ENCODE measurements at places on chromosomes 6 and 20.

GRCh38 chr6:64121011-64121565, 485.5 kb downstream of the PHF3 start:
- no peak for DNase-seq

DNA sequence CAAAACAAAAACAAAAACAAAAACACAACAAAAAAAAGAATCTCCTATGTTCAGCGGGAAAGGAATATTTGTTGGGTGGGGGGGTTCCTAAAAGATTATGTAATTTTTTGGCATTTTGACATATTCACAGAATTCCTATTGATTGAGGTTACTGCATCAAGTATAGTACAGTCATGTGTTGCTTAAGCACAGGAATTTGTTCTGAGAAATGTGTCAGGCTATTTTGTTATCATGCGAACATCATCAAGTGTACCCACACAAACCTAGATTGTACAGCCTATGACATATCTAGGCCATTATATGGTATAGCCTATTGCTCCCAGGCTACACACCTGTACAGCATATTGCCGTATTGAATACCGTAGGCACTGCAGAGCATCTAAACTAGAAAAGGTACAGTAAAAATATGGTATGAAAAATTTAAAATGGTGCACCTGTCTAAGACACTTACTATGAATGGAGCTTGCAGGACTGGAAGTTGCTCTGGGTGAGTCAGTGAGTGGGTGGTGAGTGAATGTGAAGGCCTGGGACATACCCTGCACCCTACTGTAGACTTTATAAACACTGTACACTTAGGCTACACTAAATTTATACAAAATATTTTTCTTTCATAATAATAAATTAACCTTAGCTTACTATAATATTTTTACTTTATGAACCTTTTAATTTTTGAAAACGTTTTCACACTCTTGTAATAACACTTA, 110.6 kb downstream of the CDKAL1 start:
- DNase-seq = no peak

DNA sequence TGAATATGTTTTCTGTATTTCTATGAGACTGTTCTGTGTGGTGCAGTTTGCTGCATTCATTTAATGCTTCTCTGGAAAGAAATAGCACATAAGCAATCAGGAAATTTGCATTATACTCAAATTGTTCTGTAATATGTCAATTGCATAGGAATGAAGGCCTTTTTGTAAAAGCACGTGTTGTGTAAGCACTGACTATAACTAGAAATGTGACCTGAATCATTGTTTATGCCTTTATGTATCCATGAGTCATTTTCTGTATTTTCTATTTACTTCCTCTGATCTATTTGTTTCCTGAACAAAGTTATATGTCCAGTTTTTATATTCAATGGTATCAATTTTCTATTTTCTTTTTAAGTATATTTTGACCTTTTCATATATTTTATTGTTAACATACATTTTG, 1455.3 kb downstream of the GRIK2 start:
- no peak for DNase-seq

- no peak for DNase-seq
These were observed 216.0 kb downstream of the HIVEP2 start for GRCh38 chr6:142728910-142729481.

GRCh38 chr6:106539936-106540335, 89.4 kb downstream of the RTN4IP1 start:
- DNase-seq = no peak

GRCh38 chr6:140101367-140101766, 726.9 kb upstream of the CITED2 start:
- DNase-seq = no peak

DNA sequence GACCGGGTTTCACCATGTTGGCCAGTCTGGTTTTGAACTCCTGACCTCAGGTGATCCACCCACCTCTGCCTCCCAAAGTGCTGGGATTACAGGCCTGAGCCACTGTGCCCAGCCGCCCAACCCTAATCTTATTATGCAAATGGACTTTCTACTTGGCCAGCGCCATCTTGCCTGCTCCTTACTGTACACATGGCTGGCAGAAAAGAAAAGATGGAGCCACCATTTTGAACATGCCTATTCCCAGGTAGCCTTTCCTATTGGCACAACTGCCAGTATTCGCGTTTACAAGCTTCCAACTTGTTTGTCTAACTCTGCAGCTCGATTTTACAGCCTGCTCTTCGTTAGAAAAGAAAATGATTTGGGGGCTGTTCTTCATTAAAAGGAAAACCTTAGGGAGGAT, 84.3 kb downstream of the WDR27 start:
- DNase-seq = no peak

GRCh38 chr6:132961122-132961521, 146.8 kb downstream of the RPS12 start:
- DNase-seq = no peak

- DNase-seq = no peak
These were observed 95.6 kb downstream of the KIF16B start for GRCh38 chr20:16477632-16478031.

DNA sequence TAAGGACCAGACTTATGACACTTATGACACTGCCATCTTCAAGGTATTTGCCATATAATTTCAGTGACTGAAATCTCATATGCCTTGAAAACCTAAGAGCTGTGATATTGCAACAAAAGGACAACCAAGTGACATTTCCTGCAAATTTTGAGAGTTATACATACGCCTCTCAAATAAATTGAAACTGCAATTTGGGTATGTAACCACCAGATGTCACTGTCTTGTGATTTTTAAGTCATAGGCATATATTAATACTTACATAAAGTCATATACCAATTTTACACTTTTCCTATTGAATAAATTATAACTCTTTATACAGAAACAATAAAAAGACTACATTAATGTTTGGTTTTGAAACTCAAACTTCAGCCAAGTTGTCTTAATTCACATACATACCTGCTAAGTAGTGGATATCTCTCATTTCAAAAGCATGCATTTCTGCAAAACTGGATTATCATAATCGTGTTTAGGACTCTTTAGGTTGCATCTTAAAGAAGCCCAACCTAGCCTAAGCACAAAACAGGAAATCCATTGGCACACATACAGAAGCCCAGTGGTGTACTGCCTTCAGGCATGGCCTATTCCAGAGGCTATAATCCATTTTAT, 180.2 kb downstream of the PACRG start:
- no peak for DNase-seq

DNA sequence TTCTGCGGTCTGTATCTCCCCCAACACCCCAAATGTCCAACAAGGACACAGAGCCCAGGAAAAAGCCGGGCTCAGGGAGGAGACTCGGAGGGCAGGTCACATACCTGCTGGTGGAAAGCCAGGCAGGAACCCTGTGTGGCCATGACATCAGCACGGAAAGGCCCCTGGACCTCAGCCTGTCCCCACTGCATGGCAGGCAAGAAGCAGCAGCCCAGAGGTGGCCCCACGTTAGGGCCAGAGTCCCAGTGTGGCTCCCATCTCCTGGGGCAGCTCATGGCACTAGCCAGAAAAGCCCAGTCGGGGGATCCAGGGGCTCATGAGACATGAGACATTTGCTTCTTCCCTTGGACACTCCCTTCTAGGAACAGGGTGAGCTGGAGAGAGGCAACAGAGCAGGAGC, 258.7 kb downstream of the DLL1 start:
- DNase-seq = no peak

GRCh38 chr6:170088582-170088955, 202.3 kb downstream of the DLL1 start:
- DNase-seq = no peak

GRCh38 chr20:24917797-24918578, 31.1 kb upstream of the CST7 start:
- DNase-seq = peak; percentile 4

GRCh38 chr6:119938752-119939151, 589.2 kb upstream of the MAN1A1 start:
- no peak for DNase-seq

DNA sequence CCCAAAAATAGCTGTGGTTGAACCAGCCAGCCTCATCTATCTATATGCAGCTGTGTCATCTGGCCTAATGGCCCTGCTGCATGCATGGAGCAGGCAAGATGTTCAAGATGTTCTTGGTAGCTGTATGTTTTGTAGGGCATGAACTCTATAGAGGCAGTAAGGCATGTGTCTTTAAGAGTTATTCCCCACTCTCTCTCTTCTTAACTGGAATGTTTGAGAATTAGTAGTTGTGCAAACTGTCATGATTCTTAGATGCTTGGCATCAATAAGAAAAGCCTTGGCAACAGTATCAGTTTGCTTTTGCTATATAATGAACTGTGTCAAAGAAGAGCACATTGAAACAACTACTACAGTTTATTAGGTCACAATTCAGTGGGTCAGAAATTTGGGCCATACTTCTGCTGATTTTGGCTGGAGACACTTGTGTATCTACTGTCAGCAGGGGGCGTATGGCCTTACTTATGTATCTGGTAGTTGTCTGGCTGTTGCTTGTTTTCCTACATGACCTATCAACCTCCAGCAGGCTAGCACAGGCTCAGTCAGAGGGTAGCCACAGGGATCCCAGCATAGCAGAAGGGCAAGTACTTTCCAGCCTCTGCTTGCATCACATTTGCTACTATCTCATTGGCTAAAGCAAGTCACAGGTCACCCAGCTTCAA, 56.1 kb upstream of the LAMP5 start:
- DNase-seq = no peak

DNA sequence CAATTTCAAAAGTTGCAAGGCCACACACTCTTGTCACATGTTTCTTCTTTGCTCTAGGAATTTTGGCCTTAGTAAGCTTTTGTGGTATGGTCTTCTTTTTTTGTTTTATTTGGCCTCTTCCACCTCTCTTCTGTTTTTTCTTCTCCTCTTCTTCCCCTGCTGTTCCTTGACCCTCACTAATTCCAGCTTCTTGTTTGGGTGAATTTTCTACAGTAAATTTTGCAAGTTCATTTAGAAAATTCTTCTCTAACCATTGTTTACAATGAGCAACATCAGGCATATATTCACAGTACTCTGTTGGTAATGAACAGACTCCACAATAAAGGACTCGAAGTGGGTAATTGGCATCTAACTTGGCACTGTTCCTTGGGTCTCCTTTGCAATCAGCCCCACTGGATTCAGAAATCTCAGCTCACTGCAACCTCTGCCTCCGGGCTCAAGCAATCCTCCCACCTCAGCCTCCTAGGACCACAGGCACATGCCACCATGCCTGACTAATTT, 5.0 kb downstream of the ASIP start:
- DNase-seq = no peak

- DNase-seq = no peak
These were observed 309.2 kb upstream of the SPTLC3 start for GRCh38 chr20:12699374-12700228.

DNA sequence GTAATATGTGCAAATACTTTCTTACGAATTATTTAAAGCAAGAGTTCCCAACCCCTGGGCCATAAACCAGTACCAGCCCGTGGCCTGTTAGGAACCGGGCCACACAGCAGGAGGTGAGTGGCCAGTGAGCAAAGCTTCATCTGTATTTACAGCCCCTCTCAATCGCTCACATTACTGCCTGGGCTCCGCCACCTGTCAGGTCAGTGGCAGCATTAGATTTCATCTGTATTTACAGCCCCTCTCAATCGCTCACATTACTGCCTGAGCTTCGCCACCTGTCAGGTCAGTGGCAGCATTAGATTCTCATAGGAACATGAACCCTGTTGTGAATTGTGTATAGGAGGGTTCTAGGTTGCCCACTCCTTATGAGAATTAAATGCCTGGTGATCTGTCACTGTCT, 142.0 kb downstream of the RNASET2 start:
- DNase-seq = no peak

- no peak for DNase-seq
These were observed 384.0 kb upstream of the SASH1 start for GRCh38 chr6:147958683-147959082.

DNA sequence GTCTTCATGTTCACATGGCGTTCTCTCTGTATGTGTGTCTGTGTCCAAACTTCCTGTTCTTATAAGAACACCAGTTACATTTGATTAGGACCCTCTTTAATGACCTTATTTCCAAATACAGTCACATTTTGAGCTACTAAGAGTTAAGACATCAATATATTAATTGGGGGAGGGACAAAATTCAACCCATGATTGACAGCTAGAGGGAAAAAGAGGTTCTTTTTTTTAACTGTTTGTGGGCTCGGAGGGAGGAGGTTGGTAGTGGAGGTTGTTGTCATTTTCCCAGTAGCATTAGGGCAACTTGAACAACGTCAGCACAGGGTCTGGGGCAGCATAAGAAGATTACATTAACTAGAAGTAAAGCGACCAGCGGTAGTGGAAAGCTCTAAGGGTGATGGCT, 2.3 kb upstream of the GMDS start:
- no peak for DNase-seq

GRCh38 chr20:39480276-39481043, 518.3 kb downstream of the DHX35 start:
- DNase-seq = no peak

- DNase-seq = no peak
These were observed 37.5 kb downstream of the LAMA4 start for GRCh38 chr6:112216662-112217551.

- no peak for DNase-seq
These were observed at the start of gene SLC26A8 for GRCh38 chr6:36023996-36024795. Gene SLC26A8, minus strand, starts transcription at chr6:36024641. Its CDS starts 4,934 bp downstream, at chr6:36019707.

DNA sequence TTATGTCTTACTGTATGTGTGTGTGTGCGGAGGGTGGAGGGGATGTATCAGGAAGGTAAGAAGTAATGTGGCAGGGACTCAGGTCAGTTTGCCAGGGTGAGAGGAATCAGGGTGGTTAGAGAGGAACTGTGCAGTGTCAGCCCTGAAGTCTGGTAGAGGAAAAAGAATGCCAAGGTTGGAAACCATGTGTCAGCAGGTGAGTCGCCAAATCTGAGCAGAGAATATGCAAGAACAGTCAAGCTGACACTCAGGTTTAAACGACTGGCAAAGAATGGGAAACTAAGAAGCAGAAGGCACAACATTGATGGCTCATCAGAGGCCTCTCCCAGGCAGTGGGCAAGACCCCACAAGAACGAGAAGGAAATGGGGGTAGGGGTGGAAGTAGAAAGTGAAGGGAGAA, 107.5 kb upstream of the TBX18 start:
- no peak for DNase-seq

All from NCI-H1930 (cell line).